GM23248 (cell line): ENCODE measurements at places on chromosomes 3 and 15.

DNA sequence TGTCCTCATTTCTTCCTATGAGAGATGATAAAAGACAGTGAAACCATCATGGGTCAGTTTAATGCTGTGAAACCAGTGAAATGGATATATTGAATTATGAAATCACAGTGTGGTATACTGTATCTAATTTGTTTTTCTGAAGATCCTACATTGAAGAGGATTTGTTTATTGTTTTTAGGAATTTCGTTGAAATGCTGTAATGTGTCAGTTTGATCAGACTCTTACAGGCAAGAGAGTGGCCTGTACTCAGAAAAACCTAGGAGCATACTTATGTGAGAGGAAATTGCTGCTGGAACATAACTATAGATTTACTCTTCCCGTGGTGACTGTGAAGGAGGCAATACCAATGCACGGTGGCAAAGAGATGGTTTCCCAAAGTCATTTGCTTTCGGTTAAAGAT lies 29.1 kb upstream of the ONECUT1 start:
- H3K27me3 ChIP-seq, result no peaks in the 10 kb centered on the region
- H3K4me1 ChIP-seq, result no peaks in the 10 kb centered on the region
- H3K36me3 ChIP-seq, result no peaks in the 10 kb centered on the region
- no peak overlapping the region for H3K27ac ChIP-seq

DNA sequence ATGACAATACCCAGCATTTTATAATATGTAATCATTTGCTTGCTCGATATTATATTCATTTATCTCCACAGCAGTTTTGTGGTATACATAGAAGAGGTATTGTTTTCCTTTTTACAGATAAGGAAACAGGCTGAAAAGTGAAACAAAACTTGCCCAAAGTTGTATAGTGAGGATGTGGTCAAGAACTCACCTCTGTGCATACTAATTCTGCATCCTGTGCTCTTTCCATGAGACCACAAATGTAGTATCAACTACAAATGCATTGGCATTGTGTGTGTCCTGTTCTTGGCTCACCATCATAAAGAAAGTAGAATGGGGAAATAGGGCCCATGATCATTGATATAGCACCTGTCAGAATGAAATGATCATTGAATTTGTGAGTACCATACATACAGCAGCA lies 167.3 kb downstream of the NECTIN3 start:
- H3K27ac ChIP-seq, result no peak overlapping the region
- H3K27me3 ChIP-seq, result no peaks in the 10 kb centered on the region
- H3K36me3 ChIP-seq, result no peaks in the 10 kb centered on the region
- H3K4me1 ChIP-seq, result peaks cover 20% of the 10 kb centered on the region
- no peak for DNase-seq

DNA sequence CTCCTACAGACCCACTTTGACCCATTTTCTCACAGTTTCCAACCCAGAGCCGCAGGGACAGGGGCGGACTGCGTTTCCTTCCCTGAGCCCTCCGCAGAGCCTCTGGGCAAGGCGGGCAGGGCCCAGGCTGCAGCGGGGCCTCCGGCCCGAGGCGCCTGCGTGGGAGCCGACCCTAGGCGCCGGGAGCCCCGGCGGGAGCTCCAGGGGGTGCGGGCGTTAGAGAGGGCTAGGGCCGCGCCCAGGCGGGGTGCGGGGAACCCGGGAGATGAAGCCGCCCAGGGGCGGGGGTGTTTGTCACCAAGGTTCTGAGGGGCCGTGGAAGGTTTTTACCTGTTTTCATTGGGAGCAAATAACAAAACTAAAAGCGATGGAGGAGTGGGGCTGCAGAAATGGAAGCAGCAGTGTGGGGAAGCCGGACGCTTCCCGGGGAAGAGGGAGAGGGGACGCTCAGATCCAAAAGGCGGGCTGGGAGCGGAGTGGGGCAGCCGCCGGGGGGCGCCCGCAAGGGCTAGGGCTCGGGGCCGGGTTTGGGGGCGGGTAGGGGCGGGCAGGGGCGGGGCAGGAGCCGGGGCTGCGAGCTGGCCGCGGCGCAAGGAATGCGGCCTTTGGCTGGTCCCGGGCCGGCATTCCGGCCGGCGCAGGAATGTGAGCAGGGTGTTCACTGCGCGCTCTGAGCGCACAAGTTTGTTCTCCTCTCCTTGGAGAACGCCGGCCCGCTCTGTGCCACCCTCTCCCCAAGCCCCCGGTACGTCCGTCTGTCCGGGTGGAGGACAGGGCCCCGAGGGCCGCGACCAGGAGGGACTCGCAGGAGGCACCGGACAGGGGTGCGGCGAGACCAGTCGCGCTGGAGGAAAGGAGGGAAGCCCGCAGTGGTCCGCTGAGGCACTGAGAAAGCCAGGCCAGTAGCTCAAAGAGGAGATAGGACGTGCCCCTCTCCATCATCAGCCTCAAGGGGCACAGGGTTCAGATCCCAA lies 61.1 kb downstream of the AMOTL2 start:
- DNase-seq, result peak; percentile 84
- H3K4me1 ChIP-seq, result peaks cover 80% of the 10 kb centered on the region
- H3K27me3 ChIP-seq, result no peaks in the 10 kb centered on the region
- peak overlapping the region; percentile 75 for H3K4me3 ChIP-seq
- H3K27ac ChIP-seq, result peak overlapping the region; percentile 85

DNA sequence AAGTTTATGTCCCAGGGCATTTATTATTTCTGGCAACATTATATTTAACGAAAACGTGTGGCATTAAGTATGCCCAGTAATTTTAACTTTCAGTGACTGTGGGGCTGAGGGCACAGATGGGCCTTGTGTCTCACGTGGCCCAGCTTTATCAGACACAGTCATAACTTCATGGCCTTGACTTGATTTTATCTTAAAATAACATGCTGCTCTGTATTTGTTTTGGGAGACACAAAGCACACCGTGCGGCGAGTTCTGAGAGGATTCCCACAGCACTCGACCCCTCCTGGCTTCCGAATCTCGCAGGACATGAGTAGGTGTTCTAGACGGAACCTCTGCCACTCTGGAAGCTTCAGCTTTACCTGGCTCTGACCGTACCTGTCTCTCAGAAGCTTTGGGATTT lies 180.8 kb downstream of the ADAMTS17 start:
- H3K36me3 ChIP-seq, result no peaks in the 10 kb centered on the region
- H3K27me3 ChIP-seq, result no peaks in the 10 kb centered on the region
- no peak overlapping the region for H3K27ac ChIP-seq
- no peaks in the 10 kb centered on the region for H3K4me1 ChIP-seq

GRCh38 chr3:46102059-46102779 lies 74.9 kb upstream of the XCR1 start:
- H3K27me3 ChIP-seq, result no peaks in the 10 kb centered on the region
- no peak overlapping the region for H3K27ac ChIP-seq
- H3K4me3 ChIP-seq, result no peak overlapping the region
- H3K36me3 ChIP-seq, result no peaks in the 10 kb centered on the region
- peaks cover 23% of the 10 kb centered on the region for H3K4me1 ChIP-seq
- DNase-seq, result no peak

DNA sequence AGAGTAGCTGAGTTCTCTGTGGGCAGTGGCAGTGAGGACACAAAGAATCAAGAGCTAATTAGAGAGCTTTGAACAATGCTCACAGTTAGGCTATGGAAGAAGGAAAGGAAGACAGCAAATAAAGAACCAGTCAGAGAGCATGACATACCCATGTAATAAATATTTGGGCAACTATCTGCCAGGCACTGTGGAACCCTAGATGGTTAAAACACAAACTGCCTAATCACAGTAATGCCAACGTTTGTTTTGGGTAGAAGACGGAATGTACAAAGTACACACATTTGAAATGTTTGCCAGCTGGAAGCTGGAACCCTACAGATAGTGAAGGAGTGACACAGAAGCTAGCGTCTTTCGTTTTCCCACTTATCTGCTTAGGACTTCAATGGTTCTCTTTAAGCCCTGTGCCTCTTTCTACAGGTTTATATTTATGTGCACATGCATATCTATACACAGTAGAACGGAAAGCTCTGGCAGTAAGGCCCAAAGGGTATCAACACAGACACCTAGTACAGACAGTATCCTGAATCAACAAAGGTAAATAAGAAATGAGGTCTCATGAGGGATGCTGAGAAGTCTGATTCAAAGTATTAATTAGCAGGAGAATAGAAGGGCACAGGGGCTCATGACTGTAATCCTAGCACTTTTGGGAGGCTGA lies 44.6 kb downstream of the ANKRD28 start:
- H3K27ac ChIP-seq, result peak overlapping the region; percentile 31; the same call in 1 of the 2 replicates
- no peak overlapping the region for H3K4me3 ChIP-seq
- no peaks in the 10 kb centered on the region for H3K27me3 ChIP-seq
- H3K4me1 ChIP-seq, result peaks cover 15% of the 10 kb centered on the region
- peaks cover 33% of the 10 kb centered on the region for H3K36me3 ChIP-seq

DNA sequence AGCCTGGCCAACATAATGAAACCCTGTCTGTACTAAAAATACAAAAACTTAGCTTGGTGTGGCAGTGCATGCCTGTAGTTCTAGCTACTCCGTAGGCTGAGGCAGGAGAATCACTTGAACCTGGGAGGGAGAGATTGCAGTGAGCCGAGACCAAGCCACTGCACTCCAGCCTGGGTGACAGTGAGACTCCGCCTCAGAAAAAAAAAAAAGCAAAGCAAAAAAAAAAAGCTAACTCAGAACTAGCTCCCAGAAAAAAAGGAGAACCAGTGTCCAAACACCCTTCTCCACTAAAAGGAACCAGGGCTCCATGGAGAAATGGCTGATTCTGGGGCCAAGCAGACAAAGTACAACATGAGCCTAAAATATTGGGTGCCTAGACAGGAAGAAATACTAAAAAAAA lies 16.7 kb upstream of the CRTC3 start:
- H3K27me3 ChIP-seq, result no peaks in the 10 kb centered on the region
- H3K4me3 ChIP-seq, result no peak overlapping the region
- H3K36me3 ChIP-seq, result no peaks in the 10 kb centered on the region

DNA sequence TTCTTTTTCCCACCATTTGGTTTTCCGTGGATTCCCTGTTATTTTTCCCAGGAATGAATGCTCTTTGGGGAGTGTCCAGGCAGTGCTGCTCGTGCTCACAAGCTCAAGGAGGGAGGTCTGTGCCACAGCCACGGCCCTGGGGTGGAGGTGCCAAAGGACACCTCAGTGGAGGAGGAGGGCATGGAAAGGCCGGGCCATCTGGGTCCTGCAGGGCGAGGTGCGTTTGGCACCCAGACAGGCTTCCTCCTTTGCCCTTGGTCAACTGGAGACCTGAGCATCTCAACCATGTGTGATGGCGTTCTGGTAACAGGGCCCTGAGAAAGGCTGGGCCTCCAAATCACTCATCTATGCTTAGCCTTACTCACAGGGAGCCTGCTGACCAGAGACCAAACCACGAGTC lies 25.4 kb downstream of the KY start:
- no peaks in the 10 kb centered on the region for H3K4me1 ChIP-seq
- DNase-seq, result no peak
- H3K4me3 ChIP-seq, result no peak overlapping the region
- no peak overlapping the region for H3K27ac ChIP-seq

DNA sequence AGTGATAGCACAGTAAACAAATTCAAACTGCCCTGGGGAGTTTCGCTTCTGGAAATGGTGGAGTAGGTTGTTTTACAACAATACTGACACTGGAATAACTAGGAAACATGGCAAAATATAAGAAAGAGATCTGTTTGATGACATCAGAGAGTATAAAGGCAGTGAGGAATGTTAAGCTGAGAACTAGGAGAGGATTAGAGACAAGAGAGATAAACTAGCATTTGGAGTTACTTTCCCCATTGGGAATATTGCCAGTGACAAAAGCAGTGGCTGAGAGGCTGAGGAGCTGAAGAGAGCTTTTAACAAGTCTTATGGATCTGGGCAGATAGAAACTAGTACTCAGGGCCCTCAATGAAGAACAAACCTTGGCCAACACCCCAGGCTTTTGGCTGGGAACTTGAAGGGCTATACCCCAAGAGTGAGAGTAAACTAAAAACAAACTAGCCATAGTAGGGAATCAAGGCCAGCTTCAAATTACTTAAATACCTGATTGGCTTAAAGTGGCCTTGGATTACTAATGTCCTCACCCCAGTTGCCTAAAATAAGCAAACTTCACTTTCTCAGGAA lies 280.4 kb downstream of the KLF13 start:
- no peaks in the 10 kb centered on the region for H3K36me3 ChIP-seq
- peak overlapping the region; percentile 58 for H3K27ac ChIP-seq
- no peak overlapping the region for H3K4me3 ChIP-seq
- peaks cover 24% of the 10 kb centered on the region for H3K4me1 ChIP-seq

- DNase-seq, result peak; percentile 26
- H3K27ac ChIP-seq, result 0 out of 2 replicates have a peak overlapping the region, but pooled peaks have one; percentile 94
- peaks cover 47% of the 10 kb centered on the region for H3K4me1 ChIP-seq
- H3K4me3 ChIP-seq, result no peak overlapping the region
- no peaks in the 10 kb centered on the region for H3K36me3 ChIP-seq
These were observed 236.9 kb upstream of the BHLHE40 start for GRCh38 chr3:4742359-4742758.

GRCh38 chr3:170346481-170347392 lies 10.8 kb upstream of the SKIL start:
- H3K4me3 ChIP-seq, result no peak overlapping the region
- H3K4me1 ChIP-seq, result peaks cover 17% of the 10 kb centered on the region
- H3K27me3 ChIP-seq, result no peaks in the 10 kb centered on the region
- DNase-seq, result peak; percentile 65
- no peak overlapping the region for H3K27ac ChIP-seq
- no peaks in the 10 kb centered on the region for H3K36me3 ChIP-seq
